Stimulated activated CD4-positive, alpha-beta T cell treated with anti-CD3 and anti-CD28 coated beads, TNF-alpha, amount 100 ng/mL, for 4 hours (primary cell): ENCODE measurements at places on chromosomes 1 and 21.

GRCh38 chr1:171998711-171999110, 157.4 kb downstream of the DNM3 start:
- no peak for DNase-seq

GRCh38 chr1:158563853-158564252, 6.5 kb downstream of the OR6P1 start:
- DNase-seq, result no peak

DNA sequence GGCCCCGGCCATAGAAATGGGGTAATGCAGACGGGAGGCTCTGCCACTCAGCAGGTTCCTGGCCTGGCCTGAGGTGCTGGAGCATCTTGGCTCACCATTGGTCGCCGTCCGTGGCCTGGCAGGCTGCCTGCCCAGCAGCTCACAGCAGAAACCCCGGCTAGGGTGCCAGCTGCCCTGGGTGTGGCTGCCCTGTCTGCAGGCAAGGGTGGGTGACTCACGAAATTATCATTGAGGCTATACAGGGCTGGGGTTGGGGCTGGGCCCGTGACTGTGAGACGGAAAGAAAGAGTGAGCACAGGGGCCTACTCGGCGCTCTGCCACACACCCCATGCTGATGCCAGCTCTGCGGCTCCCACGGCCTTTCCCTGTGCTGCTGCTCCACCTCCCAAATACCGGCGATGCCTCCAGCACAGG, 8.0 kb upstream of the PKP1 start:
- DNase-seq, result no peak

- no peak for DNase-seq
These were observed 26.3 kb upstream of the IER5 start for GRCh38 chr1:181061891-181062835.

- DNase-seq, result no peak
These were observed 122.0 kb downstream of the GLIS1 start for GRCh38 chr1:53616927-53617326.

- DNase-seq, result no peak
These were observed 49.8 kb upstream of the RCC1 start for GRCh38 chr1:28456078-28456477.

DNA sequence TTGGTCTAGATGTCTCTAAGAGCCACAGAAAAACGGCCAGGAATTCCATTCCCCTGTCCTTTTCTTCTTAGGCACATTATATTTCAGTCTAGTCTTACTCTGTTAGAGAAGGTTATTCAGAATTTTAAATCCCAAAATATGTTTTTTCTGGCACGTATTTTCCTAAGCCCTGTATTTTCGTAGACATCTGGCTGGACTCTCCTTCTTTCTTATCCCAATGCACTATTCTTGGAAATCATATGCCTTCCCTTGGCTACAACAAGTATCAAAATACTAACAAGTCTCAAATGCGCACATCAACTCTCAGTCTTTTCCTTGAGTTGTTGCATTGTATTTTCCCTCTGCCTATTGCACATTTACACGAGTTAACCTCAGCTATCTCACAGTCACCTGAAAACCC, 96.2 kb downstream of the DPYD start:
- DNase-seq, result no peak

DNA sequence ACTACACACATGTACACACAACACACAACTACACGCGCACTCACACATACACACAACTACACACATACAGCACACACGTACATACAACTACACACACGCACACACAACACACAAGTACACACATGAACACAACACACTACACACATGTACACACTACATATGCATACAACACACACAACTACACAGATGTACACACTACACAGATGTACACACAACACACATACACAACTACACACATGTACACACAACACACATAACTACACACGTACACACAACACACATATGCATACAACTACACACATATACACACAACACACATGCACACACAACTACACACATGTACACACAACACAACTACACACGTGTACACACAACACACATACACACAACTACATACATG, 318.6 kb downstream of the CAMTA1 start:
- no peak for DNase-seq

GRCh38 chr1:154774175-154774855, 95.8 kb downstream of the KCNN3 start:
- DNase-seq, result no peak

- no peak for DNase-seq
These were observed 1.5 kb downstream of the VAMP4 start for GRCh38 chr1:171740356-171740863.

DNA sequence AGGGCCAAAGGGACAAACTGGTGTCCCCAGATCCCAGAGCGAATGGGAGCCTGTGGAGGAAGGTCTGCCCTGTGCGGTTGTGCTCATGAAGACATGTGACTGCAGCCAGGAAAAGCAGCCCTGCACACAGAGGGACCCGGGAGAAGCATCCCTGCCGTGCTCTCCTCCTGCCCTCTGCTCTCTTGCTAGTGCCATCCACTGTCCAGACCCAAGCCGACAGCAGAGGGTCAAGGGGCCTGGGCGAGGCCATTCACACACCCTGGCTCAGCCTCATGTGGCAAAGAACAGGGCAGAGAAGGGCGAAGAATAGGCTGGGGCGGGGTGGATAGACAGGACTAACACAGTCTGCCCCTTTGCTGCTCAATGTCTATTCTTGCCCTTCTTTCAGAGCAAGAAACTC, 17.4 kb downstream of the DMRTB1 start:
- no peak for DNase-seq

DNA sequence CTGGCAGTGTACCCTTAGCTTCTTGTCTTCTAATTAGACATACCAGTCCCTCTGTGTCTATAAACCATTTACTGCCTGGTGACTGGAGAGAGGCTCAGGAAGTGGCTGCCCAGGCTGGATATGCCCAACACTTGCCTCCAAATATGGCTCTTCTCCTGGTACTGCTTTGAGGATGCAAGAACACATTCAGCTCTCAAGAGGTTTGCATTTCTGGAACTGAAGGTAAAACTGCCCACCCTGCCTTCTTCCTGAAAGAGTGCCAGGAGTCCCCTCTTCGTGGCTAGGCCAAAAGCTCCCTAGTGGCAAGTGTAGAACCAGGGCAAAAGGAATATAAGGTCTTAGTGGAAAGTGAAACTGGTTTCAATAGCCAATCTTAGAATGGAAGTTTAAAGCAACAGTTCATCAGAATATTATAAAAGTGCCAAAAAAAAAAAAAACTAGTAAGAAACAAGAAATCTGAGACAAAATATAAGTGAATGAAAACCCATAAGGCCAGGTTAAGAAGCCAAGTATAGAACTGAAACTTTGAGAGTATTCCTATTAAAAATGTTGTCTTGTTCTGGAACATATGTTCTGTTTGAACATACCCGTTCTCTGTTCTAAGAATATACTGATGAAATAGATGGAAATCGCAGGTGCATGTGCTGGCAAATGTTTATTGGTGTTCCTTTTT, 77.2 kb upstream of the CTTNBP2NL start:
- no peak for DNase-seq

DNA sequence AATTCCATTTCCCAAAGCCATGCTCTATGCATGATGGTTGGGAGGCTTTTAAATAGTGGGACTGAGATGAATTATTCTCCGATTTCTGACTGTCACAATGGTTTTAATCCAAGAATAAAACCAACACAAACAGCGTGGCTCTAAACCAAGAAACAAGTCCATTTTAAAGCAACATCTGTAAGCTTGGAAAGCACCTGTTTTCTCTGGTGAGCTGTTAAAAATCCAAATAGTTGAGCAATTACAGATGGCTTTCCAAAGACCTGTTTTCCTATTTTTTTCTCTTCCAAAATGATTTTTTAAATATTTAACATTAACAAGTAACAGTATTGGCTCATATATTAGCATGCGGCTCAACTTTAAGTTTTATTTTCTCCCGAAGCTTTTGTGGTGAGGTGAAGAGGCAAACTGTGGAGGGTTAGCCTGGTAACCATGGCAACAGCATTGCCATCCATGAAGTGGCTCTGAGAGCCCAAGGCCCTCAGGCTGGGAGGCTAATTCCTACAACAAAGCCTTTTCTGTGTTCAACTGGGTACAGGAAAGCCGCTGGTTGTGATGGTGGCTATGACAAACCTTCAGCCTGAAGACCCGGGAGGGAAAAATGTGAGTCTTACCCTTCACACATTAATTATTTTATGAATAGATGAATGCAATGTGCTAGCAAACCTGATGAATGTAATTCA, 56.7 kb upstream of the B3GALT5 start:
- no peak for DNase-seq

DNA sequence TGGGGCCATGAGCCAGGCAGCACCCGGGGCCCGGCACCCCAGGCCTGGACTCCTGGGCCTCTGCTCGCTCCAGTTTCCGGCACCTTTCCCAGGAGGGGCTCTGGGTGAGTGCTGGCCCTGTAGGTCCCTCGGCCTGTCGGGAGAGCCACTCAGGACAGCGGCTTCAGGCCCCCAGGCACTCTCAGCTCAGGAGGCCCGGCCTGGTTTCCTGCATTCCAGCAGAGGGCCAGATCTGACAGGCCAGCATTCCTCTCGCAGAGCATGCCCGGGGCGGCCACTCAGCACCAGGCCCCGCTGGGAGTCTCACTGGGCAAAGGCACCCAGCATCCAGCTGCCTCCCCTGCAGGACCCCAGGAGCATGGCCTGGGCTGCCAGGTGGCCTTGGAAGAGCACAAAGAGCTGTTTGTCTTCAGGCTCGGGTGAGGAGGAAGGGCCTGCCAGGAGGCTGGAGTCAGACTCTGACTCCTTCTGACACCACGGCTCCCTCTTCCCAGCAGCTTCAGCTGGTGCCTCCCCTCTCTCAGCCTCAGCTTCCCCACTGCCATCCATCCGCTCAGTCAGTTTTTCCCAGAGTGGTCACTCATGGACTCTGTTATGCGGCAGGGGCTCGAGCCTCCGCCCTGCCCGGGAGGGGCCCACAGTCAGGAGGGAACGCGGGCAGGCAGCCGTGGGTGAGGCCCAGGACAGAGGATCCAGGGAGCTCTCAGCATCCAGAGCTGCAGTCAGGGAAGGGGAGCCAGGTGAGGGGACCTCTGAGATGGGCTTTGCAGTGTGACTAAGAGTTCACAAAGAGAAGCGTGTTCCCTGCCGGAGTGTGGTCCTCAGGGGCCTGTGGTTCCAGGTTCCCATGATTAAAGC, 51.7 kb downstream of the WNT9A start:
- DNase-seq, result no peak

GRCh38 chr1:170881268-170882265, 53.8 kb upstream of the MROH9 start:
- DNase-seq, result no peak

DNA sequence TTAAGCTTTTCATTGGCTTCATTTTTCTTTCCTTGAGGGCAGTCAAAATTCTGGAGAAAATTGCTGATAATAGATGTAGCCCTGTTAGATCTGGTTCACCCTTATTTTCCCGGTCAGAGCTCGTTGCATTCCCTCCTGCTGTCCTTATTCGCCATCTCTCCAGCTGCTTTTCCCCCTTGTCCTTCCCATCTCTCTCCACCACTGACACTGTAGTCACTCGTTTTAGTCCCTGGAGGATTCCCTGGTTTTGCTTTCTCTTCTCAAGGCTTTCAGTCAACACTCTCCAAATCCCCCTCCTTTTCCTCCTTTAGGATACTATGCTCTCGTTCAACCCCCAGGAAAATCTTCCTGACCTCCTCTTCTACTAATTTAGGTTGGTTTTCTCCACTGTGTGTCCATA, 83.1 kb downstream of the C21orf91 start:
- DNase-seq, result no peak

DNA sequence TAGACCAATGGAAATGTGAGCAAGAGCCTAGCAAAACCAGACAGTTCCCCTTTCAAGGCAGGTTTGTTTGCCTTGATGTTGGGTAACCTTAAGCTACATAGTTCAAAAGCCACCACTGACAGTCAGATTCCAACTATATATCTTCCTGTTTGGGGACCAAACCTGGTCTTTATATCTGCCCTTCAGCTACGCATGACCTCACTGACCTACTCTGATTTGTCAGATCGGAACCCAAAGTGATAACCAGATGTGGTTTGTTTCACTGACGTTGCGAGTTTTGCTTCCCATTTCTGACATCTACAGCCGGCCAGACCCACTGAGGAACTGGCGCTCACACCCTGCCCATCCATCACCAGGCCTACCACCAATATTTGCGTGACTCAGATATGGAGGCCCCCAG, 361.1 kb upstream of the CHRM3 start:
- no peak for DNase-seq

DNA sequence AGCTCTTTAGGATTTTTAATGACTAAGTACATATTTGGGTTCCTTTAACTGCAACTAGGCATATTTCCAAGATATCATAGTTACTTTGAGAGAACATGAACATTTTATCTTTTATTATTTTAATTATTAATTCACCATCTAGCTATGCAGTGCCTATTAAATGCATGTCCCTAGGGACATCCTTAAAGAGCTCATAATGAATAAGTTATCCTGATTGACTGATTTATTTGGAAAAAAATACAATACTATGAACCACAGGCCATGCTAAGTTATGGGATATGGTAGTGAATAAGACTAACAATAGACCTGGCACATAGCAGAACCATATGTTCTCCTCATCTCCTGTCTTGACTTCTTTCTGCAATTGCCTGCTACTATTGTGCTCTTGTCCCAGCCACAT, 16.4 kb upstream of the C1orf105 start:
- DNase-seq, result no peak

DNA sequence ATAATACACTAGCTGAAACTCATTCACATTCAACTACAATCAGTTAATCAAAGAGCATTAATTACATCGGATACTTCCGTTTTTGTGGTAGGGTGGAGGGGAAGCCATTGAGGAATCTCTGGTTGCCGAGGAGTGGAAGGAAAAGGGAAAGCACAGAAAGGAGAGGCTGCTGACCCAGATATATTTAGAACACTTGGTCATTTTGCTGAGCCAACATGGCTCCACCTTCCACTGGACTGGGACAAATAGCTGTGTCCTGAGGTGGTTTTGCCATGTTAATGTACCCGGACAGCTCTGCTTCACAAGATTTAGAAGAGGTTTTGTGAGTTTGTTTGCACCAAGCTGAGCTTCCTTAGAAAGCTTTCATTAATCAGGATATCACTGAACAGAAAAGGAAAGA, 26.2 kb downstream of the ASTN1 start:
- no peak for DNase-seq

DNA sequence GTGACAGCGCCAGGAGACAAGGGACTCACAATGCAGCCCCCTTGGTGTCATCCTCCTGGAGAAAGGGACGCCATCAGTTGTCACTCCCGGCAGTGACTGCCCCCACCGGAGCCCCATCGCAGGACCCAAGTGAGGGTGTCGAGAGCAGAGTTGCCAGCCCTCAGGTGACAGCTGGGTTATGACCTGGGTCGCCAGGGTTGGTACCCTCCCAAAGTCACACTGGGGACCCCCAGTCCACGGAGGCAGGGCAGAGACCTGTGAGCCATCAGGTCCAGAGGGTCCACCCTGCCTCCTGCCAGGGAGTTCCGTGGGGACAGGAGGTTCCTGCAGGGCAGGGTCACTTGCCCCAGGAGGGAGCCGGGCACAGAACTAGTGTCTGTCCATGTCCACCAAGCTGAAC, 78.2 kb upstream of the IFFO2 start:
- no peak for DNase-seq

DNA sequence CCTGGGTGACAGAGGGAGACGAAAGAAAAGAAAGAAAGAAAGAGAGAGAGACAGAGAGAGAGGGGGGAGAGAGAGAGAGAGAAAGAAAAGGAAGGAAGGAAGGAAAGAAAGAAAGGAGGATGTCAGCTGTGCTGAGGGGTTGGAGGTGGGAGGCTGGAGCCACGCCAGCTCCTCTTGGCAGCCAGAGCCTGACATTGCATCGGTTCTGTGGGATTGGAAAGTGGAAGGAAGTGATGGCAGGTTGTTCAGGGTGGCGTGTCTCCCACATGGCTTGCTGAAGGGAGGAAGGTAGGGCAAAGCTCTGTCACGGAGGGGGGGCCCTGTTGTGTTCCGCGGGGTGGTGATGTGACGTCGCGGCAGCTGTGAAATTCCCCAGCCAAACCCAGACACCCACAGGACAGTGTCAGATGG, 30.7 kb downstream of the EIF2D start:
- DNase-seq, result peak; percentile 75
